ENCODE measurements at places on chromosomes 6 and 20. TPM values are rescaled to one million over a fixed set of nuclear protein-coding genes. Genes with fewer than 3 reads are reported as not detected.

PTK7 gene
- 26.0 TPM for total RNA-seq

LINC00237 gene
- total RNA-seq, result 2.0 TPM

DNA sequence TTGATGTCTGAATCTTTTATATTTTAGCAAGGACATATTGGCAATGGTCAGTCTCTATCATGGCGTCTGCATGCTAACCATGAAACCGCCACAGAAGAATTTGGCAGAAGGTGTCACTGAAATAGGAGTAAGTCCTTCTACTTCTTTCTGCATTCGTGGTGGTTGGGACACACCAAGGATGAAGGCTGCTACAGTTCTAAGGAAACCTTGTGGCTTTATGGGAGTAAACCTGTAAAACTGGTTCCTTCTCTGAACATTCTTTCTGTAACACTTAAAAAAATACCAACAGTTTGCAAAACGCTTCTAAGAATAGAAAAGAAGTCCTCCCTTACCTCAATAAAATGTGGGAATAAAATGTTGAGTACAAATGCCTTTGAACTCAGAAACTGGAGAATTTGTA, 195.3 kb downstream of the SLC24A3 start:
- no peak for DNase-seq

GRCh38 chr6:16483315-16483875, 245.0 kb downstream of the GMPR start:
- no peak for DNase-seq

- DNase-seq, result no peak
Observed at GRCh38 chr6:35053701-35054100, 87.4 kb downstream of the TCP11 start.

GRCh38 chr6:150494241-150494640, 105.4 kb upstream of the PLEKHG1 start:
- DNase-seq, result no peak

DNA sequence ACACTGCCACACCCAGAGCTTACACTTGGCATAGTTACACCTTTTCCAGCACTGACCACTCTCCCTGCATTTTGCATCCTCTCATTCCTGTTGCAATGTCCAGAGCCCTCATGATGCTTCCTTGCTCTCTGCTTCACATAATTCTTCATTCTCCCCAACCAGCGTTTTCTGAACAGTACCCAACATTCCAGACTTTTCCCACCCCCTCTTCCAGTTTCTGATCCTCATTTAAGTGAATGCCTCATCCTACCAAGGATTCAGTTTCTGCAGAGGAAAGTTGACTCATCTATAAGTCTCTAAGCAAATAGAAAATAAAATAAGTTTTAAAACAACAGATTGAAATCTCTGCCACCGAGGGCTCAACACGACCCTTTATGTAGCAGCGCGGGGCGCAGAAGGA, 321.3 kb upstream of the TCF21 start:
- DNase-seq, result no peak

DNA sequence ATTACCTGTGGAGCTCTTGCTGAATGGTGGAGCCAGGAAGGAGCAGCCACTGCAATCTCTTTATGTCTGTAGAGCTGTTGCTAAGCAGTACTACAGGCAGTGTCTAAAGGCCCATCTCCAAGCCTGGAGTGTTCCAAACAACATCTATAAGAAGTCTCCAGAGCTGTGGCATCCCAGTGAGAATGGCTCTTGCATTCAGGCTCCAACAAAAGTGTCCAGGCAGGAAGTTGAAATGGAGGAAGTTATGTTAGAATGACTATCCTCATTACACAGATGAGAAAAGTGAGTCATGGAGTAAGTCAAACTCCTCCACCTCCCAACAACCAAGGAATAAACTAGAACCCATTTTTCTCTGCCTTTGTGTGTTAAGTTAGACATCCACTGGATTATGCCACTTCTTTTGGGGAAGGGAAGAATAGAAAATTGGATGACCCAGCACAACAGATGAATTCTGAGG, 288.5 kb upstream of the STXBP5 start:
- no peak for DNase-seq

DNA sequence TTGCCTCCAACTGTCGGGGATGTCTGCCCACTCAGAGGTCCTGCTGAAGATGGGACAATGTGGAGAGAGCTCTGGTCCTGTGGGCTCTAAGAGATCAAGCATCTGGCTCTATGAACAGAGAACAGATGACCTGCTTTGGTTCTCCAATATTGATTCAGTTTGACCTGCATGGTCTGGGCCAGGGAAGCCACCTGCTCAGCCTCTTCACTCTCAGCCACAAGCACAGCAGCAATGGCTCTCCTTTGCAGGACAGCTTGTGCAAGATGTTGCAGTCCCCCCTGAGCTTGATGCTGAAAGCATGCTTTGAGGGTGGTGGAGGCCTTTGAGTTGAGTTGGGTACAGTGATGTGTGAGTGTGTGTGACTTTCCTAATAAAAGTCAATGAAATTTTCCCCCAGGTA, 18.6 kb upstream of the MCM3 start:
- no peak for DNase-seq

Data from occipital lobe (tissue), 3 donors.